ENCODE measurements at places on chromosomes 1 and 21. TPM values are rescaled to one million over a fixed set of nuclear protein-coding genes. Genes with fewer than 3 reads are reported as not detected.

DNA sequence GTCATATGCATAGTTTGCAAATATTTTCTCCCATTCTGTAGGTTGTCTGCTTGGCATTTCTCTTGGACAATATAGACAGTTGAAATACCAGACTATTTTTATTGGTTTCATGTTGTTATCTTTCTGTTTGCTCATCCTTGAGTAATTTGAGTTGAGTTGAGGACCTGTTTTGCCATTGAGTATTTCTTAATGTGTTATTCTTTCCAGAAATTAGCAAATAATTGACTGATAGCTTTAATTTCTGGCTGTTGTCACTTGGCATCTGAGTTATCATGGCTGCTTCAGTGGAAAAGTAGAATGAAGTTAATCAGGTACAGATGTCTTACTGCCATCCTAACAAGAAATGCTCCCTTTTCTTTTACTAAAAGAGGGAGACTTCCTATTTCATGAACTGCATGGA lies 264.8 kb upstream of the DUSP10 start:
- no peaks in the 10 kb centered on the region for H3K27me3 ChIP-seq
- H3K4me1 ChIP-seq = no peaks in the 10 kb centered on the region
- no peak overlapping the region for H3K4me3 ChIP-seq
- H3K36me3 ChIP-seq = no peaks in the 10 kb centered on the region
- H3K27ac ChIP-seq = no peak overlapping the region
- no peak for DNase-seq

DNA sequence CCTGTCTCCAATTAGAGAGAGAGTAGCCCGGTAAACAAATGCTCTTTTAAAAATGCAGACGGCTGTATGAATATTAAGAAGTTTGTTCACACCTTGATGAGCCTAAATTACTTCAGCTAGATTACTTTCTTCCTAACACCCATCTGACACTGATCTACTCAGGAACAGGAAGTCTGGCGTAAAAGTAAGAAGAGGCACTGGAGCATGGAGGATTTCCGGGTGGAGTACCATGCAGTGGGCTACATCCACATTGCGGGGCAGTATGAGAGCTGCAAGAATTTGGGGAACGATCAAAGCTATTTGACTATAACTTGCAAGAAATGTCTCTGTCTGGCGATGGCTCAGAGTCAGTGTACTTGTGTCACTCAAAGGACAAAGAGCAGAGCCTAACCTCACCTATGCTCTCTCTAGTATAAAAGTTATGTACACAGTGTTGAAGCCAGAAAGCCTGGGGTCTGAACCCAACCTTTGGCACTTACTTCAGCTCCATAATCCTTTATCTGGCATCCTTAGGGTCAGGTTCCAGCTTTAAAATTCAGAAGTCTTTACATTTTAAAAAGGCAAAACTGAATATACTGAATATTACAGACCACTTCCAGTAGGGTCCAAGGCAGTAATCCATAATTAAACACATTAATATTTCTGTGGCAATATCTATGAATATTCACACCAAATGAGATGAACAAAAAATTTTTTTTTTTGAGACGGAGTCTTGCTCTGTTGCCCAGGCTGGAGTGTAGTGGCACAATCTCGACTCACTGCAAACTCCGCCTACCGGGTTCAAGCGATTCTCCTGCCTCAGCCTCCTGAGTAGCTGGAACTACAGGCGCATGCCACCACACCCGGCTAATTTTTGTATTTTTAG lies 7.9 kb upstream of the GNPAT start:
- H3K27me3 ChIP-seq = no peaks in the 10 kb centered on the region
- H3K27ac ChIP-seq = peak overlapping the region; percentile 59
- H3K4me1 ChIP-seq = peaks cover 14% of the 10 kb centered on the region
- H3K36me3 ChIP-seq = no peaks in the 10 kb centered on the region

PADI3 gene
- not detected for total RNA-seq

ETV3L gene
- total RNA-seq = not detected

GPR157 gene
- total RNA-seq = 5.4 TPM

All from pancreas (tissue), 10 donors.